NCI-H1930 (cell line): ENCODE measurements at places on chromosomes 7 and 10.

GRCh38 chr7:151400626-151401315 lies 9.1 kb downstream of the WDR86 start:
- DNase-seq = no peak

GRCh38 chr7:151705636-151706276 lies 171.2 kb downstream of the PRKAG2 start:
- no peak for DNase-seq

- DNase-seq = no peak
These were observed 288.2 kb downstream of the GLRX3 start for GRCh38 chr10:130424418-130424817.

DNA sequence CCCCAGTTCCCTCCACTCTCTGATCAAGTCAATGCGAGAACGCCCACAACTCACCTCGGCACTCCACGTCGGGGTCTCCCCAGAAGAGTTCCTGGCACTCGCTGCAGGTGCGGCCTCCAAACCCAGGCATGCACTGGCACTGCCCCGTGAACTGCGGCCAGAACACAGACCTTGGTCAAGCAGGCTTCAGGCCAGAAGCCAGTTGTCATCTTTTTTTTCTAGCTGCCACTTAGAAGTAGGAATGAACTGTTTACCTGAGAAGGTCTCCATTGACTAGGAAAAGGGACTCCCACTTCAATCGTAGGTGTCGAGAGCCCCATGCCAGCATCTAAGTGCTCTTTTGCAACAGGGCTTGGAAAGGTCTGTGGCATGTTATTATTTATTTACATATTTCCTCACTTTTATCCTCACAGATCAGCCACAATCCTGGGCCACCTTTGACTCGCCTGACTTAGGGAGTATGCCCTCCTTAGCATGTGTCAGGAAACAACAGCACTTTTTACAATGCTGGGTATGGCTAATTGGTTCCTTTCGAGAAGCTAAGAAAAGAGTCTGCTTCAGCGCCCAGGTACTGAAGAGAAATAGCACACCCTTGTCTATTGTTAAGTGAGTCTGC lies 51.7 kb downstream of the LAMB1 start:
- no peak for DNase-seq

DNA sequence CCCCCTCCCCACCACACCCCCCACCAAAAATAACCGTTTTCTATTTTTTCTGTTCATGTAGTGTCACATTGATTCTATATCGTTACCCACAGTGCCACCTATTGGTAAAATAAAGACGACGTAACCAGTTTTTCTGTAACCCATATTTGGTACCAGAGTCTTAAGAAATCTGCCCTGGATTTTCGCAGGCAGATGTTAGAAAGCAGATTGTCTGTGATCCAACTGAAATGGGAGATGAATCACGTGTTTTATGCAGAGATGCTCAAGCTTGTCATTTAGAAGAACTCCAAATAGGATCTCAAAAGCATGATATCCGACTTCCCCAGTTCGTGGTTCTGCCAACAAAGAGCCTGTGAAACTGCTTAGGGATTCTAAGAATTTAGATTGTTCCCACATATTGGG lies 261.1 kb upstream of the CSTF2T start:
- no peak for DNase-seq

- DNase-seq = no peak
These were observed 14.8 kb upstream of the CNPY1 start for GRCh38 chr7:155560982-155561686.

DNA sequence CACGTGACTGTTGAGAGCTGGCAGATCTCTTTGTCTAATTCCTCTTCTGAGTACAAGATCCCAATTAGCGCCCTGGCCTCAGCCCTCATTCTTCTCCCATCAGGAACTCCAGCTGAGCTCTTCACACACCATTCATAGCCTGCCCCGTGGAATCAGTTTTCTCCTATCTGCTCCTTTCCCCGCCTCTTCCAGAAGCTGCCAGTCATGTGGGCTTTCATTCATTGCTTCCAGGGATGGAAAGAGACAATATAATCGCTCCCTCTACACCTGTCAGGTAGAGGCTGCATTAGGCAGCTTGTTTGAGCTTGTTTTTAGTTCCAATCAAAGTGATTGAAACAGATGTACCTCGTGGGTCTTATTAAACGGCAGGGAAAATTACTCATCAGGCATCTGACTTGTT lies 515.8 kb downstream of the TYW1 start:
- DNase-seq = peak; percentile 92

GRCh38 chr7:51314726-51315125 lies 1.9 kb downstream of the COBL start:
- DNase-seq = no peak

DNA sequence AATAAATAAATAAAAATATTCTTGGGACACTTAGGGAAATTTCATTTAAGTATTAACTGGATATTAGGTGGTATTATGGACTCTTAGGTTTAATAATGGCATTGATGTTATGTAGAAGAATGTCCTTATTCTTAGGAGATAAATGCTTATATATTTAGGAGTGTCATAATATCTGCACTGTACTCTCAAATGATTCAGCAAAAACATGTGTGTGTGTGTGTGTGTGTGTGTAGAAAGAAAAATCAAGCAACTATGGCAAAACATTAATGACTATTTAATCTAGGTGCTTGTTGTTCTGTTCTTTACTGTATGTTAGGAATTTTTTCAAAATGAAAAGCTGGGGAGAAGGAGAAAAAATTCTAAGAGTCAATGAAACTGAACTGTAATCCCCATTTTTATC lies 3.9 kb downstream of the ASNS start:
- no peak for DNase-seq

DNA sequence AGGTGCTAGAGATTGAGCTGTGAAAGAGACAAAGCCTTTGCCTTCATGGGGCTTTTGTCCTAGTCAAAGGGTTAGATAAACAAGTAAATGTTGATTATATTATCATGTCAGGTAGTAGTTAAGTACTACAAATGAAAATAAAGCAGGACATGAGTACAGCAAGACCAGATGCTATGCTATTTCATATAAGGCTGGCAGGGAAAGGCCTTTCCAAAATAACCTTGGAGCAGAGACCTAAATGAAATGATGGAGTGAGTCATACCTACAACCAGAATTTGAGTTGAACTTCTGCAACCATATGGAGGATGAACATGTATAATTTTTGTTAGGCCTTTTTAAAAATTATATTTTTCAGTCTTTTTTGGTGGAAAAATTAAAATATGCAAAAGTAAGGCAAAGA lies 23.6 kb upstream of the SEMA4G start:
- no peak for DNase-seq
